ENCODE measurements at places on chromosomes 7 and 10.

- peak; percentile 73 for DNase-seq
These were observed 34.1 kb downstream of the NET1 start for GRCh38 chr10:5446390-5446926.

DNA sequence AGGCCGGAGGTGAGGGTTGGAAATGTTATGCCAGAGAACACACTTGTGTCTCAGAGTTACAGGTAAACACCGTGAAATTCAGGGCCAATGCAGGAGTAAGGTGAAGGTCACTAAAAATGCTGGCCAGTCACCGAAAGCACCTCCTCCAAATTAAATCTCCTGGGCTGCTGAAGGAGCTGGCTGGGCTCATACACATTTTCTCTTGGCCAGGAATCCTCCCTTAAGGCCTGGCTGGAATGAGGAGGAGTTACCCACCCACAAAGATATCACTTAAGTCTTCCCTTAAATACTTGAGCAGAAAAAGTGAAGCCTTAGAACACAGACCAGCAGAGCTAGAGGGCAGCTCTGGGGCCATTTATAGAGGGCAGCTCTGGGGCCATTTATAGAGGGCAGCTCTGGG lies 46.3 kb downstream of the HTRA1 start:
- DNase-seq, result no peak

- DNase-seq, result no peak
These were observed 164.7 kb upstream of the HPS1 start for GRCh38 chr10:98611436-98611835.

DNA sequence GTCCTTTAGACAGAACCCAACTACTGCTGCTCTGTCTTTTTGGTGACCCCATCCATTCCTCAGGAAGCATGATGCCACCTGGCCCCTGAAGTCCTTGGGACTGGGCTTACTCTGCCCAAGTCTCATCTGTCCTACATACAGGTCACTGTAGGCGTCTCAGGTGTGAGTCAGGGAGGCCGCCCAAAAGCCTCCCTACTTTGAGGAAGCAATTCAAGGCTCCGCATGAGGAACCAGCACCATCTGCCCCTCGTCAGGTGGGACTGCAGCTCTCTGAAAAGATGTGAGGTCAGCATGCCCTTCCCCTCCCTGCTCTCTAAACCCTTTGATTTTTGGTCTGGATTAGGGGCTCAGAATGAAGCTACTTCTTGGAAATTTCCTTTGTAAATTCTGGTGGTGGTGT lies 354.8 kb downstream of the CXCL12 start:
- peak; percentile 8 for DNase-seq

GRCh38 chr7:82131215-82131614 lies 312.4 kb downstream of the CACNA2D1 start:
- DNase-seq, result no peak

DNA sequence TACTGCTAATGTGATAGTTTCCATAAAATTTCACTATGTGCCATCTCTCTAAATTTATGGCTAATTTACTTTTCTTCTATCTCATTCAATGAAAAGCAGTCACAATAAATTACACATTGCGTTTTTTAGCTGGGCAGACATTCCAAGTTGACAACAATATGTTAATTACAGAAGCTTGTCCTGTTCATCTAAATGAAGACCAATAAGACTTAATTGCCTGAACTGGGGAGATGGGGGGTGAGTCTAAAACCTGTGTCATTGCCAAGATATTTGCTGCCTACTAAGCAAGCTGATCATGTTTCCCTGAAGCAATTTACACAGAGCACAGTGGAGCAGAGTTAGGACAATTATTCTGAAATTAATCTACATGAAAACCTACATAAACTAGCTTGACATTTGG lies 89.3 kb upstream of the ADRB1 start:
- no peak for DNase-seq

DNA sequence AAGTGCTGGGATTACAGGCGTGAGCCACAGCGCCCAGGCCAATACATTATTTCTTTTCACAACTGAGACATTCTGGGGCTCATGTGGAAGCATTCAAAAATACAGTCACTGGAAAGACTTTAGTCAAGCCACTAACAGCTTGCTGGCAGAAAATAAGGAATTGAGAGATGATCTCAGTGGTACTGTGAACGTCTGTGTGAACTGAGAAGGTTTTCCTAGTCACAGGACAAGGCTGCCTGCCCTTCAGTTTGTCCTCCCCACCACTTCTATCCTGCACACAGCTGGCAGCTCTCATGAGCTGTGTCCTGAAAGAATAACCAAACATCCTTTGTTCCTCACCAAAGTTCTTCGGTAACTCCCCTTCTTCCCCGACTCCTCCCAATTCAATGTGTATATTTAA lies 31.3 kb upstream of the ITGA8 start:
- no peak for DNase-seq

DNA sequence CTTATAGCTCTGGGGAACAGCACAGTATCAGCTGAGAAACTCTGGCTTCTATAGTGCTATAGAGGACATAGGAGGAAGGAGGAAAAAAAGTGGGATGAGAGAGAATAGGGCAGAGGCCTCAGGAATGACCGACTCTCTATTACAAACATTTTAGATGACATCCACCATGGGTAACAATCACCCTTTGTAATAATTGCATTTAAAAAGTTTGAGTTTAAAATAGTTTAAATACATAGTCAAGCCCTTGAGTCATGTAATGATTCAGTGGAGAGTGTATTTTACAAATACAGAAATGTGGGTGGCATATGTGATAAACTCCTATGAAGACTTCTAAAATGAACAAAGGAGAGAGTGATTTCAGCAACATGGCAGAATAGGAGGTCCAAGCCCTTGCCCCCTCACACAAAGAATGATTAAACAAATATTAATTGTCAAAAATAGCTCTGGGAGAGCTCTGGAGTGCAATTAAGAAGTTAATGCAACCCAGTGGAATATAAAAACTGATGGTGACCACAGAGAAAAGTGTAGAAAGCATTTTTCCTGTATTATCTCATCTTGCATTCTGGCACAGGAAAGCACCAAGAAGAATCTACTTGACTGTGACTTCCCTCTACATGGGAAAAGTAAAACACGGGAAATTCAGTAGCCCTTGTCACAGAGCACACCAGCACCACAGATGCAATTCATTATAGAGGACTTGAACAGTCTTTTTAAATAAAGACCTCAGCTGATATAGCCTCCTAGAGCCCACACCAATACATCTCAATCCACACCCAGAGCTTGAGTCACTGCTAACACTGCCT lies 569.0 kb upstream of the SORCS1 start:
- no peak for DNase-seq

DNA sequence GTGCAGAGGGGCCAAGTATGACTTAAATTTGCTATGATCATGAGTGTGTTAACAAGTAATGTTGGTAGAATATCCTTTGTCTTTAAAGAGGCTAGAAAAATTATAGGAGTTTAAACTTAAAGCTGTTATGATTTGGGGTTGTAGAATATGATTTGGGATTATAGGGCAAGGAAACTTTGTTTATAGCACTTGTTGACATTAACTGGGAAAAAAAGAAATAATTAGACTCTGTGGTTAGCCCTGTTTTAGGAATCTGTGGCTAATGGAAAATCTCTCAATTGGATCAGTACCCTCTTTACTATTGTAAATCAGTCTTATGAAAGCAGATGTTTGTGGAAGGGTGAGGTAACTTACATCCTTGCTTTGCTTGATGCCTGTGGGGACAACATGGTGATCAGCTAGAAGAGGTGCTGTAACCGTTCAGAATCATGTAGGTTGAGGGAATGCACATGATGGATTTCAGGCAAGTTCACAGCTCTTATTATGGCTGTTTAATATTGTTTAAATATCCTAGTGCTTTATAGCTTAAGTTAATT lies 11.1 kb downstream of the ING3 start:
- no peak for DNase-seq

DNA sequence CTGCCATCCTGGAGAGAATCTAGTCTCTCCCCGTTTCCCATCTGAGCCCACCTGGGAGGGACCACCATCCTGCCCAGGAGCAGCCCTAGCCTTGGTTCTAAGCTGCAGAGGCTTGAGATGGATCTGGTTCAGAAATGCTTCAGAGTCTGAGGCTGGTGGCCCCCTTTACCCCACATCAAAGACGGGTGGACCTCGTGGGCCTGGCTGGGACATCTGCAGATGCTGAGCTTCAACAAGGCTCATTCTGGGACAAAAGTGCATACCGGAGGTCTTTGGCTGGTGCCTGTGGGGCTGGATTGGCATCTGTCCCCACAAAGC lies 4.9 kb upstream of the IRF5 start:
- no peak for DNase-seq

- DNase-seq, result no peak
These were observed 51.8 kb downstream of the RELN start for GRCh38 chr7:103937680-103938079.

DNA sequence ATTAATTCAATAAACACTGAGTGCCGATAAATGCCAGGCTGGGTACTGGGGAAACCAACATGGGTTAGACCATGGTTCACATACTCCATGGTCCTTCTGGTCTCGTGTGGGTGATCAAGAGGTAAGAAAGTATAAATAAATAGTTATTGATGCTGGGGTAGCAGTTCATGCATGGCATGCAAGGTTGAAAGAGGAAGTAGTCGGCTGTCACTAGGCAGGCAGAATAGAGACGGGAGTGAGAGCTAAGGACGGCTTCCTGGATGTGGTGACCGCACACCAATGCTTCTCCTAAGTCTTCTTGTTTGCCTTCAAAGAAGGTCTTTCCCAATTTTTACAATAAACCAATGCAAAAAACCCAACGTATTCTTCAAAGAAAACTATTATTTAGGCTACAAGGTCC lies 208.6 kb downstream of the ADAM12 start:
- DNase-seq, result no peak

GRCh38 chr7:34058801-34059135 lies 153.4 kb downstream of the BMPER start:
- DNase-seq, result no peak

DNA sequence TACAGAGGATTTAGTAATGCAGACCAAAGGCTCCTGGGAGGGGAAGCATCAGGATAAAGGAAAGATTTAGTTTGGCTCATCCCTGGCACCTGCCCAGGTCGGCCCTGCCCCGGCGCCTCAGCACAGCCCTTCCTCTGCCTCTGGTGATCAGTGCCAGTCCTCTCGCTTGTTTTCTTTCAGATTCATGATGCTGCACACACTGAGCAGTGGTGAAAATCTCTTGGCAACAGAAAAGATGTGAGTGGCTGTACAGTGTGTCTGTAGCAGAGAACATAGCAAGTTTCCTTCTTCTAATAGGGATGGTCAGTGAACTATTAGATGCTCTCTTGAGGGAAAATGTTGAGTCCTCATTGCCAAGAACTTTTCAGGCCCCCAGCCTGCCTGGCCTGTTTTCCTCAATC lies 994.1 kb downstream of the KCNMA1 start:
- no peak for DNase-seq

GRCh38 chr7:22445853-22446252 lies 54.1 kb downstream of the STEAP1B start:
- no peak for DNase-seq

- peak; percentile 59 for DNase-seq
These were observed 63.5 kb downstream of the GRK5 start for GRCh38 chr10:119270762-119271366.

DNA sequence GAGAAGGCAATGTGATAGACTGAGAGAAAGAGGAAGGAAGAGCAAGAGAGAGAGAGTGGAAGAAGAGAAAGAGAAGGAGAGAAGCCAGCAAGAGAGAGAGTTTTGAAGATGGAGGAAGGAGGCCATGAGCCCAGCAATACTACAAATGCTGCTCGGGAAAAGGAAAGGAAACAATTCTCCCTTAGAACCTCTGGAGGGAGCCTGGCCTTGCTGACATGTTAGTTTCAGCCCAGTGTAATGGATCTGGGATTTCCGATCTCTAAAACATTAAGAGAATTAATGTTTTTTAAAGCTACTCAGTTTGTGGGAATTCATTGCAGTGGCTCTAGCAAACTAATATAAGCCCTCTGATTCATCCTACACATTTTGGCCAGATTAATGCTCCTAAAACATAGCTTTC lies 206.8 kb upstream of the MTPN start:
- DNase-seq, result no peak

GRCh38 chr7:86788948-86789347 lies 145.2 kb downstream of the GRM3 start:
- DNase-seq, result no peak

- DNase-seq, result no peak
These were observed 61.4 kb upstream of the COMTD1 start for GRCh38 chr10:75297021-75297599.

DNA sequence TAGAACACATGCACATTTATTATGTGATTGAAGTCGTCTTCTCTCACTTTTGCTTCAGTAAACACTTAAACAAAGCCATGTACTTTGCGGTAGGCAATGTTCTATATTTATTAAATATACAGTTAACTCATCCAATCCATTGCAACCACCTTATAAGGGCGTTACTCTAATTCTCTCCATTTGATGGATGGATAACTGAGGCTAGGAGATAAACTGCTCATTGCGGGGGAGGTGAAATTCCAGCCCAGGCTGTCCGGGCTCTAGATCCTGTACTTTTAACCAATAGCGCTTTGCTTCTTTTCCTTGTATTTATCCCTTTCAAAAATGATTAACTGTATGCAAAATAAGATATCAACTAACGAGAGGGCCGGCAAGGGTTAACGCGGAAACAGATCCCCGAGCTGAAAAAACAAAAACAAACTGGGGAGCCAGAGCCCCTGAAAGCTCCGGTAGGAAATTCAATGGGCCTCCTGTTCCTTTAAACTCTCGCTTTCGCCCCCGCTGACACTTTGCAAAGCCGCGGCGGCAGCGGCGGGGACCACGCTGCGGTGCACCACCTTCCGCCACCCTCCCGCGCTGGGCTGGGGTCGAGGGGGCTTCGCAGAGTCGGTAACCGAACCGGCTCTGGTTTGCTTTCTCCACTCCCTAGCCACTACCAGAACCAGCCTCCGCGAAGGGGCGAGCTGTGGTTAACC lies 1.0 kb upstream of the PLXDC2 start:
- no peak for DNase-seq

- DNase-seq, result no peak
These were observed 224.8 kb downstream of the RPS24 start for GRCh38 chr10:78258323-78259030.

DNA sequence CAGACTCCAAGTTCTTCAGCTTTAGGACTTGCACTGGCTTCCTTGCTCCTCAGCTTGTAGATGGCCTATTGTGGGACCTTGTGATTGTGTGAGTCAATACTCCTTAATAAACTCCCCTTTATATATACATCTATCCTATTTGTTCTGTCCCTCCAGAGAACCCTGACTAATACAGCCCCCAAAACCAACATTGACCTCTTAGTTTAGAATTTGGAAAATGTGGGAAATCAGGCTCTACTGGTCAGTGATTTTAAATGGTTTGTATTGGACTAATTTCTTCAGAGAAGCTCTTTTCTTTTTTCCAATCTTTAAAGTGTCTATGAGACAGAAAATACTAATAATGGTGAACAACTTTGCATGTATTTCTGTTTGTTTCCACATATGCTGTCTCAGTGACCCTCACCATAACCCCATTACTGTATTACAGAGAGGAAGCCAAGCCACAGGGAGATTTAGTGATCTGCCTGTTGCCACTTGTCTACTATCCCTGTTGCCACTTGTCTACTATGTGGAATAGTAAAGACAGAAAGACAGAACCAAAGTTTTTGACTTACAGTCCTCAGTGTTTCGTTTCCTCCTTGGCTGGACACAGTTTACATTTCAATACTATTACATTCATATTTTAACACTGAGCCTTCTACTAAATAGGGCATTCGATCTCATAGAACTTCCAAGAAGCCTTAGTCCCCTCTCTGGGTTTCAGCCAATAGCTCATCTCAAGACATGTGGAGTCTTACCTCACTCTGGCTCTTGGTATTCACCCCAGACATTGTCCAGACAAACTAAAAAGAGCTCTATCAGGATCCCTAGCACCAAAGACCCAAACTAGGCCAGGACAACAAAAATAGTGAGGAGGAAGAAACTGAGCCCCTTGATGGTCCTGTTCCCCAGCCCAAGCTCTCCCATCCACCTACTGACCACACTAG lies 121.0 kb downstream of the AKR1D1 start:
- DNase-seq, result no peak

- DNase-seq, result no peak
These were observed 38.9 kb downstream of the CREB3L2 start for GRCh38 chr7:137962875-137963507.

All from T-cell (primary cell).